NT2/D1 (cell line): ENCODE measurements at places on chromosomes 6 and 20.

GRCh38 chr20:57980506-57980905 lies 247.9 kb downstream of the ANKRD60 start:
- no peak for DNase-seq

- no peak for DNase-seq
These were observed 825 bp downstream of the RIMS1 start for GRCh38 chr6:71887006-71887743.

- DNase-seq: no peak
These were observed 19.0 kb upstream of the SERINC3 start for GRCh38 chr20:44540834-44541233.

DNA sequence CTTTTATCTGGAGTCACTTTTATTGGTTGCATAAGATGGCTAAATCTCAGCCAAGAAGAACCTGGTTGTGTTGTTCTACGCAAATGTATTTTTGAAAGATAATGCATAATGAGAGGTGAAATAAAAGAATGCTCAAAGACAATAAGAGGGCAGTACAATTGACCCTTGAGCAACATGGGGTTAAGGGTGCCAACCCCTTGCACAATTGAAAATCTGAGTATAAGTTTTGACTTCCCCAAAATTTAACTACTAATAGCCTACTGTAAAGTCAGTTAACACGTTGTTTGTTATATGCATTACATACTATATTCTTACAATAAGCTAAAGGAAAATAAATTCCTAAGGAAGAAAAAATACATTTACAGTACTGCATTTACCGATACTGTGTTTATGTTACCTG lies 5.9 kb downstream of the RNF146 start:
- DNase-seq: no peak

DNA sequence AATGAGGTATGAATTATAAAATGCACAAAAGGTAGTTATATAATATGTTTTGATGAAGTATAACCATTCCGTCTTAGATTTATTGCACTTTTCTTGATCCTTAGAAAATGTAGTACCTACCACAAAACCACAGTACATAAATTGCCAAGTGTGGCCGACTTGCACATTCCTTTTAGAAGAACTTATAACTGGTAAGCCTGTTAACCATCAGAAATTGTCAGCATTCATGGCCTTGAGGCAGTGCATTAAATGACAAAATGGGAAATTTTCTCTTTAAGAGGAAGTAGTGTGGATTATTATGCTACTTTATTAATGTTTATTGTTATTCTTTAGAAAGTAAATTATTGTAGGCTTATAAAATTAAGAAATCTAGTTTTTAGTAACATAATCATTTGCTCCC lies 29.6 kb downstream of the TAB2 start:
- no peak for DNase-seq

DNA sequence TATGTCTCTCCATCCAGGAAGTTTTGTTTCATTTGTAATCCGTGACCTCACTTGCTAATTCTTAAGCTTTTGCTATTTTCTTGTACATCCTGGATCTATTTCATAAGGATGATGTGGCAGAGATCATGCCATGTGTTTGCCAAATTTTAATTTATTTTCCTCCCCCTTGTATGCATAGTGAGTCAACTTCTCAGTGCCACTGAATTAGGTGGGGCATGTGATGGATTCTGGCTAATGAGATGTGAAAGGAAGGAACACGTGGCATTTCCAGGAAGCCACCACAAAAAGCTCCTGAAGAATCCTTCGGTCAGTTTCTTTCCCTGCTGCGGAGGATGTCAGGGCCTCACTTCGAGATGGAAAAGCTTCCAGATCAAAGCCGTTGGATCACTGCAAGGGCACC lies 86.2 kb upstream of the PRL start:
- no peak for DNase-seq

GRCh38 chr20:40317156-40317790 lies 371.8 kb downstream of the MAFB start:
- no peak for DNase-seq

DNA sequence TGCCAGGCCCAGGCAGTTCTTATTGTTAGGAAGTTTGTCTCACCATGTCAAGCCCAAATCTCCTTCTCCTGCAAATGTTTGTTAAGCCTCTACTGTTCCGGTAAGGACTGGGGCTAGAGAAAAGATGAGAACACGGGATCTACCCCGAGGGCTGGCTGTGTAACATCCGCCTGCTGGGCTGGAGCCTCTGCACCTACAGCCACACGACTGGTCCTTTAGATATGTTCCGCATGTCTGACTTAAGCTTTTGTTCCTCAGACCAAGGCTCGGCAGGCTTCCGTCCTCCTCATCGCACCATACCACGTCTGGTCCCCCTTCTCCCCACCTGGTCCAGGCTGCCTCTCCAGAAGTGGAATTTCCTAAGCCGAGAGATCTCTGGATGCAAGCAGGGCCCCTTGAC lies 2.6 kb downstream of the GHRH start:
- DNase-seq: no peak

GRCh38 chr20:33675136-33675959 lies 1.1 kb upstream of the NECAB3 start:
- DNase-seq: no peak

GRCh38 chr6:146594495-146594894 lies 4.3 kb upstream of the ADGB start:
- DNase-seq: no peak

- DNase-seq: no peak
These were observed 1.2 kb downstream of the MYH7B start for GRCh38 chr20:34956751-34957472.

DNA sequence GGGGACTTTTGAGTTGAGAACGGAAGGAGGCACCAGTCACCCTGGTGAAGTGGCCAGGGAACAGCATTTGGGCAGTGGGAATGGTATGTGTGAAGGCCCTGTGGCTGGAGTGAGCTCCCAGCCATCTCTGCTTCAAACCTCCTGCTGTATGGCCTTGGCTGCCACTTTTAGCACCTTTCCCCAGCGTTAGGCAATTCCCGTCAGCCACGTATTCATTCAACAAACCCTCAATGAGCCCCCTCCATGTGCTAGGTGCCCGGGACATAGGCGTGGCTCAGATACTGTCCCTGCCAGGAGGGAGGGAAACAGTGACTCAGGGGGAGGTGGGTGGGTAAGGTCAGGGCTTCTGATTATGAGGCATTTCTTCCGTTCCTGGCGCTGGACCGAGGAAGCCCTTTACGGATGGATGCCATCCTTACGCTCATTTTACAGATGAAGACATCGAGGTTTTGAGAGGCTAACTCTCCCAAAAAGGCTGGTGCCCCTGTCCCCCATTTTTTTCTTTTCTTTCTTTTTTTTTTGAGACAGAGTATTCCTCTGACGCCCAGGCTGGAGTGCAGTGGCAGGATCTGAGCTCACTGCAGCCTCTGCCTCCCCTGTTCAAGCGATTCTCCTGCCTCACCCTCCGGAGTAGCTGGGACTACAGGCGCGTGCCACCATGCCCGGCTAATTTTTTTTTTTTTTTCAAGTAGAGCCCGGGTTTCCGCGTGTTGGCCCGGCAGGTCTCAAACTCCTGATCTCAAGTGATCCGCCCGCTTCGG lies 37.5 kb downstream of the SRC start:
- DNase-seq: no peak

DNA sequence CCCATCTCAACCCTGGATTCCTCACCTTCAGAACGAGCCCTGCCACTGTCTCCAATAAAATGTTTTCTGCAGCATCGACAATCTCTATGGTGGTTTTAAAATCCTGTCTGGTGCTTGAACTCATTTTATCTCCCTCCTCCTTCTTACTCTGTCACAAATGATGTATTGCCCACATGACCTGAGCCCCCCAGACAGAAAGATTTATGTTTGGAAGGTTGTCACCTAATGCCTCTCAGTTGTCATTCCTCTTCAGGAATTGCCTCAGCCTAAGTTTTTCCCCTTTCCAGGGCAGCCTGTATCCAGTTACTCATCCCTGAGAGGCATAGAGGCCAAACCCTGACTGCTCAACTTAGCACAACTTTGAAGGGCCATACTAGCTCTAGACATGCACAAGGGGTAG lies 9.2 kb downstream of the GPX5 start:
- no peak for DNase-seq

DNA sequence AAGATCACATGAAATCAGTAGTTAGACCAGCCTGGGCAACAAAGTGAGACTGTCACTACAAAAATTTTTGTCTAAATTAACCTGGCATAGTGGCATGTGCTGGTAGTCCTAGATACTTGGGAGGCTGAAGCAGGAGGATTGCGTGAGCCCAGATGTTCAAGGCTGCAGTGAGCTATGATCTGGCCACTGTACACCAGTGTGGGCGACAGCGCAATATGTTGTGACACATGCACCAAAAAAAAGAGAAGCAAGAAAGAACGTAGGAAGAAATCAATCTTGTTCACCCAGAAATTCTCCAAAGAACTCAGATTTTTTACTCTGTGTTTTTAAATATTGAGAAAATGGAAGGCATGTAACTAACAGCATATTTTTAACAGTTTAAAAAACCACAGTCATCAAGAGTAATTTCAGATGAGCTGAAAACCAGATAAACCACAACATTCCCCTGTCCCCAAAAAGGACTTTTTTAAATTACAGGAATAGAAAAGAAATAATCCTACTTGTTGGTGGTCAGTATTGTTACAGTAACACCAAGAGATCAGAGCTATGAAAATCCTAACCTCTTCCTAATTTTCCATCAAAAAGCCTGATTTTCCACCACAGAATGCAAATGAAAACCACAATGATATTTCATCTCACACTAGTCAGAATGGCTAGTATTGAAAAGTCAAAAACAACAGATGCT lies 240.2 kb downstream of the KHDC1L start:
- no peak for DNase-seq

GRCh38 chr6:132648356-132648755 lies 10.6 kb downstream of the TAAR1 start:
- no peak for DNase-seq

- no peak for DNase-seq
These were observed 37.9 kb upstream of the BEND6 start for GRCh38 chr6:56916849-56917551.

DNA sequence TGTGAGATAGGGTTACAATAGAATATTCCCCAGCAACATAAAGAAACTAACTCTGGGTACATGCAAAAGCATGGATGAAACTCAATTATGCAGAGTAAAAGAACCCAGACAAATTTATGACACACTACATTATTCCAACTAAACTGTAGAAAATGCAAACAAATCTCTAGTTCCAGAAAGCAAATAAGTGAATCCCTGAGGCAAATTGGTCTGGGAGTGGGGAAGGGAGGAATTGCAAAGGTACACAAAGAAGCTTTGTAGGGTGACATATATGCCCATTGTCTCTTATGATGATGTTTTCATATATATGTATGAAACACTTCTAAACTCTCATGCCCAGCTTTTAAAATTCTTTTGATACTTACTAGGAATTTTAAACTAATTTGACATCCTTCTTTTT lies 266.0 kb downstream of the CDKAL1 start:
- DNase-seq: no peak

GRCh38 chr6:134373282-134373922 lies 55.5 kb upstream of the SGK1 start:
- no peak for DNase-seq

- no peak for DNase-seq
These were observed 30.1 kb upstream of the NTSR1 start for GRCh38 chr20:62678553-62678952.

GRCh38 chr6:107185391-107185970 lies 70.2 kb upstream of the BEND3 start:
- DNase-seq: peak; percentile 18

DNA sequence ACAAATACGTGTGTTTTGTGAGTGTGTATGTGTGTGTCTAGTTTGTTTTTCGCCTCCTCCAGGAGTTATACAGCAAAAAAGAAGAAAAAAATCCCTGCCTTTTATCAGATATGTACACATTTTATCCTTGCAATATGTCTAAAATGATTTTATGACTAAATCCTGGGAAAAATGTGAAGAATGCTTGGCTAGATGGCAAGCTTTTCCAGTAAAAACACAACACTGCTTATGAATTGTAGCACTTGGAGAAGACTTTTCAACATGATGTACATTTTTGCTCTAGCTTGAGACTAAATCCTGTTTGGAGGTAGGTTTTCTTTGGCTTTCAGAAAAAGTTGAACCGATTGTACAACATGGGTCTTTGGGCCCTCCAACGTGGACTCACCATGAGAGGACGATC lies 160.2 kb downstream of the GMPR start:
- no peak for DNase-seq

DNA sequence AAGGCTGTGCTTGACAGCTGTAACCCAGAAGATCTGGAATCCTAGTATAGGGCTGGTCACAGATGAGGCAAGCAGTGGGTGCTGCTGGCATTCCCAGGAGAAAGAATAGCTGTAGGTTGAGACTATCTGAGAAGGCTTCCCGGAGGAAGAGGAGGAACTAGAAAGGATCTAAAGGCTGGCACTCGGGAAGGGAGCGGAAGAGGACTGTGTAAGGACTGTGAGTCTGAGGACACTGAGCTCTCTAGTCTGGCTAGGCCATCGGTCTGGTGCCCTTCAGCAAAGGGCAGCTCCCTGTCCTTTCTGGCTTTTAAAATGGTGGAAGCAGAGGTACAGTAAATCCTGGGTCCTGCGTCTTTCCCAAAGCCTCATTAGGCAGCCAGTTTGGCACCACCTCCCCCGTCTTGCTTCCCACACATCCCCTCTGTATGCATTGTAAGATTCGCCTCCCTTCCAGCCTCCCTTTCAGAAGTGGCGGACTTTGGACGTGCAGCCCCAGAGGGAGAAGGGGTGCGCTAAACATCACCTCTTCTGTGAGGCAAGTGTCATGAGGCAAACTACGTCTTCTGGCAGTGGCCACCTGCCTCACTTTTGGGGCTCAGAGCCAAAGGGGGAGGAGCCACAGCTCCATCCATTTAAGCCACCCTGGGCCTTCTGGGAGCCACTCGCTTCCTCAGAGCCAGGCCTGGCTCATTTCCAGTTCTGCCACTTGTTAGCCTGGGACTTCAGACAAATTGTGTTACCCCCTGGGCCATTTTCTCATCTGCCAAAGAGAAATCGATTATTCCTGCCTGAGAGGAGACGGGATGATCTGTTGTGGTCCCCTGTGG lies 8.6 kb downstream of the SNPH start:
- DNase-seq: no peak

DNA sequence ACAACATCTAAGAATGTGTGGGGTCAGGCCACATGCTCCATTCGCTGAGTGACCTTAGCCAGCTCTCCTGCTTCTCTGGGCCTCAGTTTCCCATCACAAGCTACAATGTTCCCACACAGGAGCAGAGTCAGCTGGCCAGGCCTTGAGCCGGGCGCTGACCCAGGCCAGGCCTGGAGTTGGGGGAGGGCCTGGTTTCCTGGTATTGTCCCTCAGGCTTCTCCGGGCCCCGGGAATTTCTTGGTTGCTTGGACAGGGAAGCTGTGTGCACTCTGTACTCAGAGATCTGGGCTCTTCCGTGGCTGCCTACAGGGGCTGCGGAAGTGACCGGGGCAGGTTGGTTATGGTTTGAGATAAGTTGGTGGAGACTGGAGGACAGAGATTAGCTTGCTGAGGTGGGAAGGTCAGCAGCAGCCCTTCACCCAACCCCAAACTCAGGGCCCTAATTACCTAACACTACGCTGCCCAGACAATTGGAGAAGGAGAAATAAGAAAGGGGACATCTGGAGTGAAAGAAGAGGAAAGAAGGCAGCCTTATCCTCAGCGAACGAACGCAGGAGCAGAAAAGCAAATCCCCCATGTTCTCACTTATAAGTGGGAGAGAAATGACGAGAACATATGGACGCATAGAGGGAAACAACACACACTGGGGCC lies 6.2 kb downstream of the TGM2 start:
- DNase-seq: no peak

- no peak for DNase-seq
These were observed 193.1 kb upstream of the ARG1 start for GRCh38 chr6:131379948-131380347.

- no peak for DNase-seq
These were observed 19.1 kb upstream of the TMEM217 start for GRCh38 chr6:37277001-37277409.
